ENCODE measurements at places on chromosomes 11 and 22.

DNA sequence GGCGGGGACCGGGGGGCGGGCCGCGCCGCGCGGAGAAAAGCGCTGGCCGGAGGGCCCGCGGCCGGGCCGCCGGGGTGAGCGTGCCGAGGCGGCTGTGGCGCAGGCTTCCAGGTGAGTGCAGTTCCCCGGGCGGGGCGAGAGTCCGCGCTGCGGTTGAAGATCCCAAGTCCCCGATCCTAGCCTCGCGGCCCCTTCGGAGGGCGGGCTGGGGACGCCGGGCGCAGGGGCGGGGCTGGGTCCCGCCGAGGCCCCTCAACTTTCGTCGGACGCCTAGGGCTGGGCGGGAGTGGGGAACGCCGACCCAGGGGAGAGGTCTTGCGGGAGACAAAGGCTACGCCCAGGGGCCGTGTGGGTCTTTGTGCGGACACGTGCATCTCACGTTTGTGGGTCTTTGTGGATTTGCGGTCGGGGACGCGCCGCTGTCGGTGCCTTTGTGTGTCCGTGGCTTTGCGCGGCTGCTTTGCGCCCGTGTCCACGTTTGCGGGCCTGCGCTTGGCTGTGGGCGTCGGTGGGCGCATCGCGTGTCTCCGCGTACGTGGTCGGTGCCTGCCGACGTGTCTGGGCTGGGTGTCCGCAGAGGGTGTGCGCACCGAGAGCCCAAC lies at the start of gene TSKU:
Gene TSKU, plus strand, starts transcription at position 63 of the 602 bp plus-strand sequence. CDS start 12,261 bp downstream, outside the sequence.
- DNase-seq, result no peak

DNA sequence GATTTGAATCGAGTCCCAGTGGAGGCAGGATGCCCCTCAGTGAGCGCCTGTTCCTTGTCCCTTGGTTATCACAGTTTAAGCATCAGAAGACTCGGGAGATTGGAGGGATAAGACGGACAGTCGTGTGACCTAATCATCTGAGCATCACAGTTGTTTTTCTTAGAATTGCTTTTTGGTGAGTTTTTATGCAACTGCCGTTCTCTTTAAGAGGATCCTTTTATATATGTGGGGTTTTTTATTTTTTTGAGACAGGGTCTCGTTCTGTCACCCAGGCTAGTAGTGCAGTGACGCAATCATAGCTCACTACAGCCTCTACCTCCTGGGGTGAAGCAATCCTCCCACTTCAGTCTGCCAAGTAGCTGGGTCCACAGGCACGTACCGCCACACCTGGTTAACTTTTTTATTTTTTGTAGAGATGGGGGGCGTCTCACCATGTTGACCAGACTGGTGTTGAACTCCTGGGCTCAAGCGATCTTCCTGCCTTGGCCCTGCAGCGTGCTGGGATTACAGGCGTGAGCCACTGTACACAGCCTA lies 16.5 kb downstream of the NUP50 start:
- no peak for DNase-seq

DNA sequence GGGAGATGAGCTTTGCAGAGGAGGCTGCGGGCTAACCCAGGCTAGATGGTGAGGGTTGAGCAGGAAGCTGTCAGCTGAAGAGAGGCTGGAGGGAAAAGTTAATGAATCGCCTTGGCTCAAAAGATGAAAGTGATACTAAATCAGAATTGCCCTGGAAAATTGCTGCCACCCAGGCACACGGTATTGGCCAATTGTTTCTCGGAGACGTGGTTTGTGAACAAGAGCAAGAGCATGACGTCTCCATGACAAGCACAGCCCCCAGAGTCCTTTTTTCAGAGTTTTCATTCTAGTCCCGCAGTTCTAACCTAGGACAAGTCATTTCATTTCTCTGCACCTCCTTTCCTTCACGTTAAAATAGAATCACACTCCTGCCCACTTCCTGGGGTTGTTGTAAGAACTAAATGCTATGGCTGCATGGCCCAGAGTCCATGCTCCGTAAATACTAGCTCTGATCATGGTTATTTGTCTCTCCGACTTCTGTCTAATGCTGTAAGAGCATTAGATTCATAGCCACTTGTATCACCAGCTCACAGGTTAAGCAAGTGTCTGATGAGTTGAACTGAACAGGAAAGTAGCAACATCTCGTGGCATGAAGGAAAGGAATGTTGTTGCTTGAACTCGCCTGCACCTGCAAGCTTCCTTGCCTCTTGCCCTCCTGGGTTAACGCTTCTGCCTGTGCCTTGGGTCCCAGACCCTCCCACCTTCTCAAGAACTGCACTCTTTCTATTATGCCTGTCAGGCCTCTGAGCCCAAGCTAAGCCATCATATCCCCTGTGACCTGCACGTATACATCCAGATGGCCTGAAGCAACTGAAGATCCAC lies 33.8 kb upstream of the NUP50 start:
- no peak for DNase-seq

GRCh38 chr11:21704539-21704938 lies 488.3 kb upstream of the ANO5 start:
- no peak for DNase-seq

DNA sequence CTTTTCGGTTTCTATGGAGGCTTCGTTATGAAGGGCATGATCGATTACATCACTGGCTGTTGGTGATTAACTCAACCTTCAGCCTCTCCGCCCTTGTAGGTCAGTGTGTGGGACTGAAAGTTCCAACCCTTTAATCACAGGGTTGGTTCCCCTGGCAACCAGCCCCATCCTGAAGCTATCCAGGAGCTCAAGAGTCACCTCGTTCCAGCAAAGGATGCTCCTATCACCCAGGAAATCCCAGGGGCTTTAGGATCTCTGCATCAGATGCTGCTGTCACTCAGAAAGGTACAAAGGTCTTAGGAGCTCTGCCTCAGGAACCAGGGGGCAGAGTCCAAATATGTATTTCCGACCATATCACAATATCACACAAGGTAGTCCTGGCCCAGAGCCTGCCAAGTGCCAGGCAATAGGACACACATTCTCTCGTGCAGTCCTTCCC lies 123.5 kb upstream of the PARVA start:
- DNase-seq, result no peak

DNA sequence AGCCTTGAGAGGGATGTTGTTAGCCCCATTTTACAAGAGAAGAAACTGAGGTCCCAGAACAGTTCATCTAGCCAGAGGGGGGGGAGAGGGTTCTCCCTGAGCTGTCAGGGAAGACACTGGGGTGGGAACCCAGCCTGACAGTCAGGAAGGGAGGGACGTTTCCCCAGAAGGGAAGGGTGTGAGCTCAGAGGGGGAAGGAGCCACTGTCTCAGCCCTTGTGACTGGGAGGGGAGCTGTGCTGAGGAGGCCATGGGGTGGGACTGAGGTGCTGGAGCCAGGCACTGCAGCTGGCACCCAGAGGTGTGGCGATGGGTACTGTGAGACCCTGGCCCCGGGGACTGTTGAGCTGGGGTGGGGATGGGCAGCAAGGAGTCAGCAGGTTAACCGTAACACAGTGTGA lies 35.7 kb downstream of the DAGLA start:
- DNase-seq, result no peak

GRCh38 chr11:134742956-134743819 lies 331.1 kb upstream of the B3GAT1 start:
- DNase-seq, result no peak

DNA sequence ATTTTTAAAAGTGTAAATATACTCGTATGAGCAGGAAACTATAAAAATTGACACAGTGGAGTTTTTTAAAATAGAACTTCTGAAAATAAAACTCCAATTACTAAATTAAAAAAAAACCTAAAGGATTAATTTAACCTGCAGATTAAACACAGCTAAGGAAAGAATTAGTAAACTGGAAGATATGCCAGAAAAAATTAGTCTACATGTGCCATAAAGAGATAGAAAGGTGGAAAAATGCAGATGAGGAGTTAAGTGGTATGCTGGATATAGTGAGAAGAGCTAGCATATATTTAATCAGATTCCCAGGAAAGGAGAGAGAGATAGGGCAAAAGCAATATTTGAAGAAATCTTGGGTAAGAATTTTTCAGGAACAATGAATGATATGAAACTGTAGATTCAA lies 315.8 kb upstream of the CADM1 start:
- DNase-seq, result no peak

DNA sequence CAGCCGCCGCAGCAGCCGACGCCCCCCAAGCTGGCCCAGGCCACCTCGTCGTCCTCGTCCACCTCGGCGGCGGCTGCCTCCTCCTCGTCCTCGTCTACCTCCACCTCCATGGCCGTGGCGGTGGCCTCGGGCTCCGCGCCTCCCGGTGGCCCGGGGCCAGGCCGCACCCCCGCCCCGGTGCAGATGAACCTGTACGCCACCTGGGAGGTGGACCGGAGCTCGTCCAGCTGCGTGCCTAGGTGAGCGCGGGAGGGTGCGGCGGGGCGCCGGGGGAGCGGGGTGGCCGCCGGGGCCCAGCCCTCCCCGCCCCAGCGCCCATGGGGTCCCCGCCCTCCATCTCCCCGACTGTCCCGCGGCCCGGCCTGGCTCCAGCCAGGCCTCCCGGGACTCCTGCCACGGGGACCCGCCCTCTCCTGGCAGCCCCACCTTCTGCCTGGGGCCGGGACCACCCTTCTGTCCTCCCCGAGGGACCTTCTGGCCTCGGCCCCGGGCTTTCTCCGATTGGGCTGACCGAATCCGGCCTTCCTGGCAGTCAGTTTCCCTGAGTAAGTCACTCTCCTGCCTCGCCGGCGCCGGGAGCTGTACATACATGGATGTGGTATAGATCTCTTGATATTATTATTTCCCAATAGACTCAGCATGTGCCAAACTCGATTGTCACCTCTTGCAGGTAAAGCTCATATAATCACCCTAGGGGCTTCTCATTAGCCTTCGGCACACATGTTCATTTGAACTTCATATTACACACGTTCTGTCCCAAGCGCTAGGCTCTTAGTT lies 720 bp downstream of the PACS1 start:
- DNase-seq, result peak; percentile 51

DNA sequence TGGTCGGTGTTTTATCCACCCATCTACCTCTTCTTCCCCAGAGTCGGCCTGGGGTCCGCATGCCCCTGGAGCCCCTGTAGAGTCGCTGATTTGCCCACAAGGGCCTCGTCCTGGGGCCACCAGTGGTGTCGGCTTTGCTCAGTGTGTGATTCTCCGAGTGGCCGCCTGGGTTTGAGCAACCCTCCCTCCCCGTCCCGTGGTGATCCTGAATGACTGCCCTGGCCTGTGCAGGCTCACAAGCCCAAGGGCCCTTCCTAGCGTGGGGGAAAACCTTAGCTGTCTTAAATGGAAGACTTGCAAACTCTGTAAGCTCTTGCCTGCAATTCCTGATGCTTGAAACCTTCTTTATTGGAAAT lies 128.3 kb downstream of the OSBP2 start:
- no peak for DNase-seq

DNA sequence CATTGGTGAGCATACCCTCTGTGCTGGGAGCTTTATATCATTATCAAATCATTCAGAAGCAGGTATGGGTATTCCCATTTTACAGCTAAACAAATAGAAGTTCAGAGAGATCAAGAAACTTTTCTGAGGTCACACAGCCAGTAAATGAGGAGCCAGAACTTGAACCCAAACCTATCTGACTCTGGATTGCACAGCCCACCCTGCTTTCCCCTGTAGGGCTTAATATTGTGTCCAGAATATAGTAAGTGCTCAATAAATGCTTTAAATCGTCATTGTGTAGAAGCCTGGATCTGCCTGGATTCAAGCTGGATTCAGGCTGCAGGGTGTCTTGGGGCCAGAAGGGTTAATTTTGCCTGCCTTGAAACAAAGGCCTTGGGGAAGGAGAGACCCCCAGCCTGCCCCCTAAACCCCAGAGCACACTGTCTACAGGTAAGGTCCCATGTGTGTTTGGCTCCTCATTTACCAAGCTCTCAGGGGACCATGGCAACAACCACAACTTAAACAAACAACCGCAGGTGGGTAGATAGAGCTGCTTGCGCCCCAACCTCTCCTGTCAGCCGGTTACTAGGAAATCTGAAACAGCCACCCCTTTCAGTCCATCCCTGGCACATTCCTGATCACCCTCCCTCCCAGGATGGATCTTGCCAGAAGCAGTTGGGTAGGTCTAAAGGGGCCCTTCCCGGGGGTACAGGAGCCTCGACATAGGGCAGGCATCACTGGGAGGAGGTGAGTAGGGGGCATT lies 3.0 kb upstream of the SEC14L3 start:
- DNase-seq, result no peak

GRCh38 chr22:32444068-32444467 lies 20.2 kb downstream of the BPIFC start:
- no peak for DNase-seq

GRCh38 chr11:73055655-73056354 lies 86.3 kb downstream of the FCHSD2 start:
- DNase-seq, result no peak

DNA sequence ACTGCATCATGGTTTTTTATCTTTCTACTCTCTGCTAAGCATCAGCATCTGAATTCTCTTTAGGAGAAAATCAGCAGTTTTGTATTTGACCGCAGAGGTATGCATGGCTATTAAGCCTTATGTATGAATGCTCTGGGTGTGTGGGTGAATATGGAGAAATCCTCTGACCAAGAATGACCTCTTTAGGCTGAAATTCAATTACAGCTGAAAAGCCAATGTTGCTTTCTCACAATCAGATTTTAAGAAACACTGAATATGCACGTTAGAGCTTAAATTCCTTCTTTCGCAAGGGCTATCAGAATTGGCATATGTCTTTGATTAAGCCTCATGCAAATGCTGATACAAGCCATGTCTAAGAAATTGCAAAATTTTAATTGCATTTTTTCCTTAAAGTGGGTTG lies 43.2 kb downstream of the ARHGAP42 start:
- DNase-seq, result no peak

DNA sequence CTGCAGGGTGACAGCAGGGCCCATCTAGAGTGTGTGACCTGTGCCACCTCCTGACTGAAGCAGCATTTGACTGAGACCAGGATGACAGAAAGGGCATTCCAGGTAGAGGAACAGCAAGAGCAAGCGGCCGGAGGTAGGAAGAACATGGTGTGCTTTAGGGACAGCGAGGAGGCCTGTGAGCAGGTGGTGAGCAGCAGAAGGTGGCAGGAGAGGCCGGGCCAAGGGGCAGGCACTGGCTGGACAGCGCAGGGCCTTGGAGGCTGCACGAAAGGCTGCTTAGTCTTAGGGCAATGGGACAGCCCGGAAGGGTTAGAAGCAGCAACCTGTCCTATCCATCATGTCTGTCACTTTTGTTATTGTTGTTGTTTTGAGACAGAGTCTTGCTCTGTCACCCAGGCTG lies 17.6 kb upstream of the LRRC32 start:
- DNase-seq, result no peak

DNA sequence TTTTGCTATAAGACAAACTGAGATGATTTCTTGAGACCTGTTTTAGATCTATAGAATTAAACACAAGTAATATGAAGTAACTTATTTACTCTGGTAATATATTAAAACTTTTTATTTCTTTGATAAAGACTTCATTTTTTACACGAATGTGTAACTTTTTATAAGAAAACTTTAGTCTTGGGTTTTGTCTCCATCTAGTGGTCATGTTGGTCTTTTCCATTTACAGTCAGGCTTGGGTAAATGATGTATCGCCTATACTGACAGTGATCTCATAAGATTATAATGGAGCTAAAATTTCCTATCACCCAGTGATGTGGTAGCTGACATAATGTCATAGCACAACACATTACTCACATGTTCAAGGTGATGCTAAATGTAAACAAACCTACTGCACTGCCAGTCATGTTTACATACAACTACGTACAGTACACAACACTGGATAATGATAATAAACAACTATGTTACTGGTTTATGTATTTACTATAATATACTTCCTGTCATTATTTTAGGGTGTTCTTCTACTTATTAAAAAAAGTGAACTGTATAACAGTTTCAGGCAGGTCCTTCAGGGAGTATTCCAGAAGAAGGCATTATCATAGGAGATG lies 7.5 kb upstream of the C11orf97 start:
- no peak for DNase-seq

- DNase-seq, result no peak
These were observed 209.8 kb upstream of the NARS2 start for GRCh38 chr11:78784321-78785061.
